ENCODE measurements at places on chromosomes 7 and 10.

DNA sequence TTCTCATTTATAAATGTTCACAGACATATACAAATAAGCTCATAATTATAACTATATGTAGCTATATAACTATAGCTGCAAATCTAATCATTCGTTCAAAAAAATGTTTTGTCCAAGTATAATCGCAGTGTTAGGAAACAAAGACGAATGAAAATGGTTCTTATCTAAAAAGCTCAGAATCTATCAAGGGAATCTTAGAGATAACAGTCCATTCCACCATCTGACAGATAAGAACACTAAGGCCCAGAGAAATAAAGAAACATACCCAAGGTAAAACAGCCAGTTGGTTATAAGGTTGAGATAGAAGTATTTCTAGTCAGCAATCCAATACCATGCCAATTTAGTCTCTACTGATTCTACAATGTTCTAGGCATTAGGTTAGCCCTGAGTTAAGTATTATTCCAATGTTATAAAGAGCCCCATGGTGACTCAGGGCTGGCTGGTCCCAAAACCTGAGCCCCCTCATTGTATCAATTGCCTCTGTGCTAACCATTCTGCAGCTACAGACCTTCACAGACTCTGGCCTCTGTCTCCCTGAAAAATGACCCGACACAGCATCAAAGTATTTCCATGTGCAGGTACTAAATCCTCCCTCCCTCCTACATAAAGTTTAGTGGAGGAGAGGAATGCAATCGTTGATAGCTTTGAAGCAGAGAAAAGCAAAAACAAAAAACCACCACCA lies 30.0 kb downstream of the CHCHD3 start:
- no peak for DNase-seq

DNA sequence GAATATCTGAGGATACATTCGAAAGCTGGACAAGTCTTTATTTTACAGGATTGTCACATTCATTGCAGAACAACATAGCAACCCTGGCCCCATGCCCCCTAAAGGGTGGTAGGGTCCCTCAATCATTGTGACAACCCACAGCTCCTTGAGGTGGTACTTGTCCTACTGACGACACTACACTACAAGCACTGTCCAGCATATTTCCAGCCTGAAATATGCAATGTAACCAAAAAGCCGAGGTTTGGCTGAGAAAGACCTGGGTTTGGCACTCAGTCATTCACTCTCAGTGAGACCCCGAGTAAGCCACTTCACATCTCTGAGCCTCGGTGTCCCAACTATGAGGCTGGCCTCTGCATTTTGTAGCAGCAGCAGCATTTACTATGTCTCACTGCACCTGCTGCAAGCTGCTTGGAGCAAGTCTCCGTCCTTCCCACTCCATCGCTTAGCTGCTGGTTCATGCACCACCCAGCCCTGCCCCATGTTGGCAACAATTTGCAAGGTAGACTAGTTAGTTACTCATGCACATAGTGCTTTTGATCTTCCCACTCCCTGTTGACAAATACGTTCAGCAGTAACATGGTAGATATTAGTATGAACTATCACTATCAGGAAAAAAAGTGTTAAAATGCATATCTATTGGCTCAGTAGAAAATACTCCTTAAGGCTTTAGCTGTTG lies 43.6 kb upstream of the TNPO3 start:
- DNase-seq: no peak

GRCh38 chr7:2947058-2947780 lies 96.4 kb downstream of the CARD11 start:
- no peak for DNase-seq

DNA sequence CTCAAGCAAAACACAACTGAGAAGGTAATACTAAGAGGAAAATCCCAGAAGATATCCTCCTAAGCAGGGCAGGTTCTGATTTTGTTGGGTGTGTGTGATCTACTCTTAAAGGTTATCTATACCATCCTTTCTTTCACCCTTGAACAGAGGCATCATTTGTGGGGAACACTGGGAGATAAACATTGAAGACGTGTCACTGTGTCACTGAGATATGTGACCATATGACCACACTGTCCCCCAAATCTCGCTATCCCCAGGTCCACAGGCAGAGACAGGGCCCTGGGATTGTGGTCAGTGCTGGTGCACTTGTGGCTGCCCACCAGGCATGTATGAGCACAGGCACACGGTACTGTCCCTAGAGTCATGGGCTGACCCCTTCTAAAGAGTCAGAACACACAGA lies 30.0 kb downstream of the TECTB start:
- DNase-seq: no peak

- no peak for DNase-seq
These were observed 566 bp downstream of the ZNF789 start for GRCh38 chr7:99473315-99473596.

DNA sequence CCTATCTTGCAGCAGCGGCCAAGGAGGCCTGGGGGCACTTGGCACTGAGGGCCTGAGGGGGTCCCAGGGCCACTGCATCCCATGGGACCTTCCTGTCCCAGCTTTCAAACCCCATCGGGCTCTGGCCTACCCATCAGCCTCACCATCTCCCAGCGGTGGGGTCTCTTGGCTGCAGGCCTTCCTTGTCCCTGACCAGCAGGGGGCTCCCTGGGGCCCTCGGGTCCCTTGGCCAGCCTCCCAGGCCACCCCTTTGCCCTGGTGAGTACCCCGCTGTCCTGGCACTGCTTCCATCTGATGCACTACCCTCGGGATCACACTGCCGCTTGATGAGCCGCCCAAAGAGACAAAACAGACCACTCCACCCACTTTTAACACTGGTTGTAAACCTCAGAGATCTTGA lies 43.5 kb downstream of the YKT6 start:
- DNase-seq: no peak

DNA sequence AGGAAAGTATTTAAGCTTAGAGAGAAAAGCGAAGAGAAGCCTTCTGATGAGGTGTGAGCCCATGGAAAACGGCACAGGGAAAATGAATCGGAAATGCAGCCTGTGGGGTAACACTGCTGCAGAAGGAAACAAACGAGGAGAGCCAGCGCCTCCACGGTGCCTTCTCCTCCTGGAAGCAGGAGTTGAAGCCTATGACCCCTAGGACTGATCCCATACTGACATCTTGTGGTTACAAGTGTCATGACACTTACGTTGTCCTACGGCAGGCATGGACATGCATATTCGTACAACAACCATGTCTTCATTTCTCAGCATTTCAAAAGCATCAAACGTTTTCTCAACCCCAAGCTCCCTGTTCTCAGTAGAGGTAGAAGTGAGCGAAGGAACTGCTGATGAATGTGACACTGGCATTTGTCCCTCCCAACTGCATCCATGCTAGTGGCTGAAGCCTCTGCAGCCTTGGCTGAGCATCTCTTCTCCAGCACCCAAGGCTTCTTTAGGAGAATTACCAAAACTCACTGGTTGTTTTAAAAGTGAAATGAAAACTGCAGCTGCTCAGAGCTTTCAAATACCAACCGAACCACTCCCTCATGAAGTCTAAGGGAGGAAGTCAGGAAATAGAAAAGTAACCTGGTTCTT lies 160.2 kb downstream of the JAZF1 start:
- DNase-seq: no peak

GRCh38 chr10:49179699-49180443 lies 8.3 kb downstream of the TMEM273 start:
- no peak for DNase-seq

- no peak for DNase-seq
These were observed 232.6 kb downstream of the GALNT17 start for GRCh38 chr7:71364551-71364950.

DNA sequence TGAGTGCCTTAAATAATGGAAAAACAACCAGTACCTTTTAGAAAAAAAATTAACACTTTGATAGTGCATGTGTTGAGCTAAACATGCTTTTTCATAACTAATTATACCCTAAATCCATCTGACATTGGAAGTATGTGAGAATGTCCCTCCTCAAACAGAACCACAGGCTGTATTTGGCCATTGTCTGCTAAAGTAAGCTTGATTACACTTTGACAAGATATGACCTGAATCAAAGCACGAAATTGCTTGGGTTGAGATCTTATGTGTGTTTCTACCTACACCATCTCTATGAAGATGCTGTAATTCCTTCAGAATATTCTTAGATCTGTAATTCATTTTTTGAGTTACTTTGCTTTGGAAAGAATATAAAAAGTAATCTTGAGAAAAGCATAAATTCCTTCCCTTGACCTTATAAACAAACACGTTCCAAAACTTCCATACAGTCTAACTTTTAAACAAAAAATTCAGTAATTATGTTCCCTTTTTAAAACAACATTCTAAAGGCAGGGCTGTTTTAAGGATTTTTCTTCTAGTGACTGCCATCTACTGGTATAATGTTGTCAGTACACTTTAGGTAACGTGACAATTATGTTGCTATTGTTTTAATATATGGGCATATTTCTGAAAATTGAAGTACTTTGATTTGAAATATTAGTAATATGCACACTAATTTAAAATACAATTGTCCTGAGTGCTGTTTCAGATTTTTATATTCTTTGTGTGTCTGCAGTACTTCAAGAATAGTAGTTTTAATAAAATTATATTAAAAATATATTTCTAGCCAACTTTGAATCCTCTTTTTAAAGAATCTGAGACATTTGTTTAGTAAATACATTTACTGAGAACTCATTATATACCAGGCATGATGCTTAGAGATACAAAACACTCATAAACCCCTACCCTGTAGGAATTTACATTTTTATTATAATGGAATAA lies 20.9 kb downstream of the CD36 start:
- DNase-seq: no peak

- no peak for DNase-seq
These were observed 43.8 kb downstream of the SMNDC1 start for GRCh38 chr10:110260746-110261477.

DNA sequence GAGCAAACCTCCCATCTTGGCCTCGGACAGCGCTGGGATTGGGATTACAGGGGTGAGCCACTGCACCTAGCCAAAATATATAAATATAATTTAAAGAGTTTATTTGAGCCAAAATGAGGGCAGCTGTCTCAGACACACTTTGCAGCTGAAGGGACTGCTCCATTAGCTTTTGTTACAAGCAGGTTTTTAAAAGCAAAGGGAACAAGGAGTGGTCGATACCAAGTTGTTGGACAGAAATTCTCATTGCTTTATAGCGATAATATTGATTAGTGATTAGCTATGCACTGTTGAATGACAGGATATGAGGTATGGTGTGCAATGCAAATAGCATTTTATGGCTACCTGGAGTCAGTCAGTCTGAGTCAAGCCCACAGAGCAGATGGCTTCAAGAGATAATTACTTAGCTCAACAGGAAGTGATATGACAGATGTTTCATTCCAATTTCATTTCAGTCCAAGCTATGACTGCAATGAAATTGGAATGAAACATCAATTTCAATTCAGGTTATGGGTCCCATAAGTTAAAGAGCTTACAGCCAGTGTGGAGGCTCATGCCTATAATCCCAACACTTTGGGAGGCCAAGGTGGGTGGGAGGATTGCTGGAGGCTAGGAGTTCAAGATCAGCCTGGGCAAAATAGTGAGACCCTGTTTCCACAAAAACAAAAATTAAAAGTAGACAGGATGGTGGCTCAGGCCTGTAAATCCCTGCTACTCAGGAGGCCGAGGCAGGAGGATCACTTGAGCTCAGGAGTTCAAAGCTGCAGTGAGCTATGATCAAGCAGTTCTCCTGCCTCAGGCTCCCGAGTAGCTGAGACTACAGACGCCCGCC lies 23.1 kb downstream of the TYW1 start:
- DNase-seq: no peak

- DNase-seq: no peak
These were observed 18.2 kb upstream of the FAM170B start for GRCh38 chr10:49152037-49152436.

DNA sequence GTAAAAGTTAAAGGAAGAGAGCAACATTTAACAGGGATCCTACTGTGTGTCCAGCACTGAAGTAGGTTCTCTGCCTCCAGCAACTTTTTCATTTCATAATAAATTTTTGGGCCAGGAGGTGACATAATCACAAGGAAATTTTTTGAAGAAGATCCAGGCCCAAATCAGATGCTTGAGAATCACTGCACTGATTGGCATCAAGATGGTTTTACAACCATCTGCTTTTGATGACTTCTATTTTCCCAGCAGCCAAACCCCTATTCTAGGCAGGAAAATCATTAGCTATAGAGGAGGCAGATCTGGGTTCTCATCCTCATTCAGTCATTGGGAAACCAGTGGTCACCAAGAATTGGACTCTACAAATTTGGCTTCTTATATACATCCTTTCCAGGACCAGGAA lies 79.0 kb downstream of the ARL4A start:
- DNase-seq: no peak

DNA sequence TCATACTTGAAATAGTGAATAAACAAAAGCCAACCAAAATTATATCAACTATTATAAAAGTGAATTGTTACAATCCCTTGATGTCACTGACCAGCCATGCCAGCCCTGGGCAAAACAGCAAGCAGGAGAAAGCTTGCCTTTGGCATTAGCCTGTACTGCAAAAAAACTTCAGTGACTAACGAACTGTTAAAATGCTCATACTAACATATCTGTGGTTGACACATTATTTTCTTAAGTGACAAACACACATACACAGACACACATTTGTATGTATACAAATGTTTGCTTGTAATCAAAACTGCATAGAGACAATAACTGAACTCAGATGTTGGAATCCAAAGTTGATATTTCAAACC lies 29.5 kb downstream of the CHCHD3 start:
- DNase-seq: no peak

DNA sequence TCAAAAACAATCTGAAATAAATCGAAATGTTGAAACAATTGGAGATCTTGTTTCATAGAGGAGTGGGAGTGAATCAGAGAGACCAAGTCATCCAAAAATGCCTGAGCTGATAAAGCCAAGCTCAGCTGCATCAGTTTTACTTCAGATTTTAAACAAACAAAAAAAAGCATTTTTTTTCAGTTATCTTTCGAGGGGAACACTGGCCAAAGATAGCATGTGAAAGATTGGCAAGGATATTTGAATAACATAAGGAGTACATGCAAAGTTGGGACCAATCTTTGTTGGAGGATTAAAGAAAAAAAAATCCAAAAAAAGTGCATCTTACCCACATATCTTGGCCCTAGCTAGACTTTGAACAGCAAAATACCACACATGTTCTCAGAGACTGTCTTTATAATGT lies 47.2 kb downstream of the RHOBTB1 start:
- DNase-seq: no peak

DNA sequence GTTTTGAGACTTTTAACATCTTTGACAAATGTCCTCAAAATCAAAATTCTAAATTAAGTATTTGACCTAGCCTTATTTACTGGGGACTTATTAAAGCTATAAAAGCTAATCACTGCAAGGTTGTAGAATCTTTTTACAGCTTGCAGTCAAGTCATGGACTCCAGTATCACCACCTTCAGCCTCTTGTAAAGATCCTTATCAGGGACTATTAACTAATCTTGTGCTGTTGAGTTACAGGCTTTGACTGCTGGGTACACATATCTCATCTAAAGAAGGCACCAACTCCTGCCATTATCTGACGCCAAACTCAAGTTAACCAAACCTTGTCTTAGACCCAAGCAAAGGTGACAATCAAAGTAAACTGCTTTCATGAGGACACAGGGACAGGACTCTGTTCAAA lies 621.0 kb upstream of the IGFBP3 start:
- no peak for DNase-seq
